ENCODE measurements at places on chromosomes 12 and 14. TPM values are rescaled to one million over a fixed set of nuclear protein-coding genes. Genes with fewer than 3 reads are reported as not detected.

GRCh38 chr14:80698974-80699373 is 242.6 kb downstream of the CEP128 start:
- DNase-seq = no peak

DNA sequence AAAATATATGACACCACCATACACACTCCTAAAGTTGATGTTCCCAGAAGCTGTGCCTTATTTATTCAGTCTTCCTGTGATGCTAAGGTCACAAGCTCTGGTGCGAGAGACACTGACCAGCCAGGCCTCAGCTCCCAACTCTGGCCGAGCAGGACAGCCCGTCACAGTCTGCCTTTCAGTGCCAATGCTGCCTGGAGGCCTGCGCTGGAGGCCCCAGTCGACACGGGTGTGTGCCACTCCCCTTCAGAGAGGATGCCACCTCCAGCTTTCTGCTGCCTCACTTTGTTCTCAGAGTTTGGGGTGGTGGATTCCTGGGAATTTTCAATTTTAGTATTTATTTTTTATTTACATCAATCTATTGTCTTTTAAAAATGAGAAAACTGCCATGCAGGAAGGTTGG is 7.3 kb upstream of the PAPLN start:
- DNase-seq = no peak

The KRT79 gene
- not detected for total RNA-seq

The CEP170B gene
- total RNA-seq = 35.0 TPM

DNA sequence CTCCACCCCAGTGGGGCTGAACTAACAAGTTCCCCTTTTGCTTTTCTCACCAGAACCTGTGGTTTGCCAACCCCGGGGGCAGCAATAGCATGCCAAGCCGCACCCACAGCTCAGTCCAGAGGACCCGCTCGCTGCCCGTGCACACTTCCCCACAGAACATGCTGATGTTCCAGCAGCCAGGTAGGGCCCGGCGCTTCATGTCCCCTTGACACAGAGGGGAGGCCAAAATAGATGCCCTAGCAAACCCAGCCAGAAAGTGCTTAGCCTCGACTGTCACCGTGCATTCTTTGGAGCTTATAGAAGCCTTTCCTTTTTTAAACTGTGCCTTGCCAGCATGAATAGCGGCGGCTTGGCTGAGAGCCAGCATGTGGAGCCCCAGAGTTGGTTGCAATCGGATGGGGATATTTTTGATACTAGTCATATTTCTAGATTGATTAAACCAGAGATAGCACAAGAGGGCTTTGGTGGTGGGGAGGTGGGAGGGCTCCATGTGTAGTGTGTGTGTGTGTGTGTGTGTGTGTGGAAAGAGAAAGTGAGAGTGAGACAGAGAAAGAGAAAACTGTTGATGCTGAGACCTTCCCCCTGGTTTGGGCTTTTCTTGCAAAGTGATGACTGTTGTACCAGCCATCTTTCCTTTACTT is 126.1 kb downstream of the GCH1 start:
- DNase-seq = no peak

DNA sequence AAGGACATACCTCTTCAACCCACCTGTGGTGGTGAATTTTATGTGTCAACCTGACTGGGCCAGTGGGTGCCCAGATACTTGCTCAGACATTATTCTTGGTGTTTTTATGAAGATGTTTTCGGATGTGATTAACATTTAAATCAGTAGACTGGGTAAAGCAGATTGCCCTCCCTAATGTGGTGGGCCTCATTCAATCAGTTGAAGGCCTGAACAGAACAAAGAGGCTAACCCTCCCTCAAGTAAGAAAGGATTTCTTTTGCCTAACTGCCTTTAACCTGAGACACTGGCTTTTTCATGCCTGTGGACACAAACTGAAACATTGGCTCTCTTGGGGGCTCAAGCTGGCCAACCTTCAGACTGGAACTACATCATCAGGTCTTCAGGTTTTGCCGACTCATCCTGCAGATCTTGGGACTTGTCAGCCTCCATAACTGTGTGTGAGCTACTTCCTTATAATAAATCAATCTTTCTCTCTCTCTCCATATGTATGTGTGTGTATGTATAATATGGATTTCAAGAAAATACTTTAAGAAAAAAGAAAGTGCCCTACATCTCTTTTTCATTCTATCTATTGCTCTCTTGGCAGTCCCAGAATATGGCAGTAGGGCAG is 39.4 kb downstream of the RTN1 start:
- DNase-seq = no peak

DNA sequence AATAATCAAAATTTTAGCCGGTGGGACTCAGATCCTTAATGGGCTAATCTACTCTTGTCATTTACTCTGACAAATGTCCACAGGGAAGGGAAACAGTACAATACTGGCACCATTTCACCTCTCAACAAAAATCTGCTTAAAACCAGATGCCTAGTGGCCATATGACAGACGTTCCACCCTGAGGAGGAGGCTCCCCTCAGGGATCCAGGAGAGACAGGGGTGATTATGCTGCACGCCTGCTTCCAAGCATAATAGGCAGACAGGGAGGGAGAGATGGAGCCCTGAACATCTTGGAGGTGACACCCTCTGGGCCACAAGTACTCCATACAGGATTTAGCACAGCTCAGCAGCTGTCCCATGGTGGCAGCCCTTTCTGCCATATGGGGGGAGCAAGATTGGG is 24.8 kb upstream of the AKAP6 start:
- no peak for DNase-seq

The OTX2 gene
- not detected for total RNA-seq

DNA sequence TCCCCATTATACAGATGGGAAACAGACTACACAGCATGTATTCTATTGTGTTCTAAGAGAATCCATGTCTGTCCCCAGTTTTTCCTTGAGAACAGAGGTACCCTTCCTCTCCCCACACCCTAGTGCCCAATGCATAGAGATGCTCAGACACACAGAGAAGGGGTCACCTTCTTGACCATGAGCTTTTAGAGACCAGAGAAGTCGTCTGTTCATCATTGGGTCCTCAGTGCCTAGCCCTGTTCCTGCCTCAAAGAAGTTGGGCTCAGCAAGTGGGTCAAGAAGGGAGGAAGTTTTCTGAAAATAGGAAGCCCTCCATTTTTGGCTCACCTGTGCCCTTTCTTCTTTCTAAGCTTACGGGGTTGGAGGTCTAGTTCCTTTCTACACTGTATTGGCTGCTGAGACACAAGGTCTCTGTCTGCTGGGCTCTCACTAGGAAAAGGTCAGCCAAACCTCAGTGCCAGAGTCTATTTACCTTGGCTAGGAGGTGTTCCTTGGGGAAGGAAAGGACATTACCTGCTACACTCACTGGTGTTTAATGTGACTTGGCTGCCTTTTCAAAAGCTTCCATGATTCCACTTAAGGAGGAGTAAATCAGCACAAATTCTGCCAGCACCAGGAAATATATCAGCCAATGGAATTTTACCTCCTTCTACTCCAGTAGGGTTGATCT is 198.5 kb upstream of the PWP1 start:
- no peak for DNase-seq

The CFAP73 gene
- total RNA-seq = not detected

The HNF1A gene
- total RNA-seq = not detected

The SRRM4 gene
- total RNA-seq = not detected

- no peak for DNase-seq
Observed at GRCh38 chr12:117582135-117582784, 220.8 kb upstream of the NOS1 start.

All from endothelial cell of umbilical vein (primary cell).